ENCODE measurements at places on chromosomes 3 and 15.

DNA sequence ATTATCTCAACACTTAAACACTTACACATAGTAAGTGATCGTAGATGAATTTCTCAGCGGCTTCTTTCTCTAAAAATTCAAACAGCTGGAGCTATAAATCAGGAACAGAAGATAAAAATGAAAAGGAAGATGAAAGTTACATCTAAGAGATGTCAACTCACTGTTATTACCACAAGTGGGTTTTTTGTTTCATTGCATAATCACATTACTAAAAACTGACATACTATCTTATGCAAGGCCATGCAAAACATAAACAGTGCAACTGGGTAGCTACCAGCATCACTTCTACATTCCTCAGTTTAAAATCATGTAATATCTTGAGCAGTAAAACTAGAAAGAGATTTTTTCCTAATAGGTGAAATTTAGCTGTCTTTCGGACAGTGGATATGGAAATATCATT is 14.9 kb downstream of the MINDY4B start:
- H3K27me3 ChIP-seq = no peaks in the 10 kb centered on the region
- peak; percentile 31 for DNase-seq
- H3K36me3 ChIP-seq = no peaks in the 10 kb centered on the region
- H3K4me1 ChIP-seq = peaks cover 4% of the 10 kb centered on the region

DNA sequence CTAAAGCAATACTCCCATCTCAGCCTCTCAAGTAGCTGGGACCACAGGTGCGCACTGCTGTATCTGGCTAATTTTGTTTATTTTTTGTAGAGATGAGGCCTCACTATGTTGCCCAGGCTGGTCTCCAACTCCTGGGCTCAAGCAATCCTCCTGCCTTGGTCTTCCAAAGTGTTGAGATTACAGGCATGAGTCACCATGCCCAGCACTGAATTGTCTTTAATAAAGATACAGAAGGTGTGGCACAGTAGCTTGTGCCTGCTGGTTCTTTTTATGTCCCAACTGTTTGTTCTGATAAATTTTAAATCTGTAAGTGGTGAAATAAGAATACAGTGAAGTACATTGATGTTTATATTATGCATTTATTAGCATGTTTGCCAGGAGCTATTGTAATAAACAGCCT is 20.6 kb upstream of the TRAK1 start:
- peak; percentile 39 for DNase-seq
- H3K27me3 ChIP-seq = no peaks in the 10 kb centered on the region
- no peak overlapping the region for H3K4me3 ChIP-seq
- no peaks in the 10 kb centered on the region for H3K36me3 ChIP-seq
- peak overlapping the region; percentile 62 for H3K27ac ChIP-seq

- H3K4me1 ChIP-seq = no peaks in the 10 kb centered on the region
- no peak for DNase-seq
- H3K4me3 ChIP-seq = no peak overlapping the region
- no peak overlapping the region for H3K27ac ChIP-seq
- peaks cover 5% of the 10 kb centered on the region for H3K36me3 ChIP-seq
- H3K27me3 ChIP-seq = no peaks in the 10 kb centered on the region
Observed at GRCh38 chr3:15592968-15593367, 8.4 kb downstream of the HACL1 start.

GRCh38 chr3:102909904-102910303 is 475.1 kb downstream of the ZPLD1 start:
- H3K27ac ChIP-seq = no peak overlapping the region
- no peak overlapping the region for H3K4me3 ChIP-seq
- DNase-seq = no peak
- no peaks in the 10 kb centered on the region for H3K36me3 ChIP-seq
- no peaks in the 10 kb centered on the region for H3K27me3 ChIP-seq
- H3K4me1 ChIP-seq = no peaks in the 10 kb centered on the region

GRCh38 chr3:2082871-2083480 is 15.7 kb upstream of the CNTN4 start:
- no peaks in the 10 kb centered on the region for H3K4me1 ChIP-seq
- no peak for DNase-seq
- H3K27ac ChIP-seq = no peak overlapping the region
- no peaks in the 10 kb centered on the region for H3K27me3 ChIP-seq
- H3K36me3 ChIP-seq = no peaks in the 10 kb centered on the region

DNA sequence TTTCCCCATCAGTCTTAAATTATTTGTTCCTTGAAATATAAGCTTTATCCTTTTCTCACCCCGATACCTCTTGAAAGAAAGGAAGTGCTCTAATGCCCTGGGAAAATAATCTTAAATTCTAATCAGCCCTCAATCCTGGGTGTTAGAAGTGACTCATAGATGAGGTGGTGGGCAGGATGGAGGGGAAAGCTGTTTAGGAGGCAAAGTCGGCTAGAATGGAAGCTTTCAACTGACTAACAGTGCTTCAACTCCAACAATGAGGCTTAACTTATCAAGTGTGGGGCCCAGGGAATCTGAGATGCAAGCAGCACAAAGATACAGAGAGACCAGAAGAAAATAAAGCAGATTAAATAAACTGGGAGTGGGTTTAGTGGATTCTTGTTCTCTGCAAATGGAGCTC is 175.8 kb downstream of the EPHB1 start:
- no peak overlapping the region for H3K27ac ChIP-seq
- H3K4me3 ChIP-seq = no peak overlapping the region
- no peaks in the 10 kb centered on the region for H3K27me3 ChIP-seq
- no peaks in the 10 kb centered on the region for H3K36me3 ChIP-seq
- H3K4me1 ChIP-seq = no peaks in the 10 kb centered on the region

- H3K4me3 ChIP-seq = no peak overlapping the region
- H3K36me3 ChIP-seq = no peaks in the 10 kb centered on the region
- no peaks in the 10 kb centered on the region for H3K27me3 ChIP-seq
- no peak overlapping the region for H3K27ac ChIP-seq
- no peaks in the 10 kb centered on the region for H3K4me1 ChIP-seq
Observed at GRCh38 chr15:55799291-55800212, 56.6 kb upstream of the PRTG start.

DNA sequence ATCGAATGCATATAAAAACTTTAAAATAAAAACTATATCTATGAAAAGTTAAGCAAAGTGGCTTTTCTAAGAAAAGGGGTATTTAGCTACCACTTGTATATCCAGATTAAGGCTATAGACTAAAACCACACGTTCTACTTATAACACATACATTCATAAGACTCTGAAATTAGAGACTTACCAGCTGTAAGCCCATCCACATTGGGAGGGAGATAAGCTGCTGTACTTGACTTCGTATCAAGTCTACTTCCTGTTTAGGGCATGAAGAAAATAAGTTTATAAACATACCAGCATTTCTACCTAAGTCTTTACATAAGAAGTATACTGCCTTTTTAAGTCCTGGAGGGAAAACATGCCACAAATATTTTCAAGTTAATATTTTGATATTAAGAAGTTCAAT is 27.7 kb downstream of the AQR start:
- peaks cover 69% of the 10 kb centered on the region for H3K36me3 ChIP-seq
- no peaks in the 10 kb centered on the region for H3K4me1 ChIP-seq
- no peak overlapping the region for H3K27ac ChIP-seq
- peak; percentile 48 for DNase-seq
- H3K4me3 ChIP-seq = no peak overlapping the region
- H3K27me3 ChIP-seq = no peaks in the 10 kb centered on the region

- peaks cover 29% of the 10 kb centered on the region for H3K4me1 ChIP-seq
- peak overlapping the region; percentile 97 for H3K27ac ChIP-seq
- H3K4me3 ChIP-seq = peak overlapping the region; percentile 90
- H3K27me3 ChIP-seq = no peaks in the 10 kb centered on the region
- peak; percentile 56 for DNase-seq
- H3K36me3 ChIP-seq = peaks cover 14% of the 10 kb centered on the region
Observed at GRCh38 chr15:52677593-52678467, 1.4 kb downstream of the ATOSA start.

DNA sequence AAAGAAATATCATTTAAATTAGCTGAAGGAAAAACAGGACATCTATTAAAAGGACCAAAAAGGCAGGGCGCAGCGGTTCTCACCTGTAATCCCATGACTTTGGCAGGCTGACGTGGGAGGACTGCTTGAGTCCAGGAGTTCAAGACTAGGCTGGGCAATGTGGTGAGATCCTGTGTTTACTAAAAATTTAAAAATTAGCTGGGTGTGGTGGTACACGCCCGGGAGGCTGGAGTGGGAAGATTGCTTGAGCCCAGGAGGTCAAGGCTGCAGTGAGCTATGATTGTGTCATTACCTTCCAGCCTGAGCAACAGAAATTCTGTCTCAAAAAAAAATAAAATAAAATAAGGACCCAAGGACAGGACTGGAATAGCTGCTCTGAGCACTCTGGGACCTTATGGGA is 16.2 kb upstream of the HERC1 start:
- peaks cover 4% of the 10 kb centered on the region for H3K4me1 ChIP-seq
- no peaks in the 10 kb centered on the region for H3K36me3 ChIP-seq
- H3K27ac ChIP-seq = no peak overlapping the region
- no peak for DNase-seq
- no peaks in the 10 kb centered on the region for H3K27me3 ChIP-seq

DNA sequence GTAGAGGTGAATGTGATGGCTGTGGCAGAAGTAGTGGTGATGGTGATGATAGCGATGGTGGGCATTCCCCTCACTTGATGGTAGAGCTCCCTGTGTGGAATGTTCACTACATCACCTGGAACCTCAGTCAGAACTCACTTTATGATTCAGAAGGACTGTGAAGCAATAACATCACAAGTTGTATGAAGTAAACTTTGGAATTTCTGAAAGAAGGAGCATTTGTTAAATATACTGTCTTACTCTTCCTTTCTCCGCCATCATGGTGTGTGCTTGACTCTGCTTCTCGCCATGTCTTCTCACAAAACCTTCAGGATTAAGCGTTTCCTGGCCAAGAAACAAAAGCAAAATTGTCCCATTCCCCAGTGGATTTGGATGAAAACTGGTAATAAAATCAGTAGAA is at the start of gene PP2D1:
Gene PP2D1 (minus strand): TSS at position 101 of the 400 bp plus-strand sequence. CDS start 192 bp downstream, outside the sequence.
- no peak within 1 kb of the TSS for H3K27ac ChIP-seq
- H3K4me3 ChIP-seq = no peak within 1 kb of the TSS
- H3K27me3 ChIP-seq = no peaks in the 10 kb centered on the region
- no peaks in the 10 kb centered on the region for H3K36me3 ChIP-seq

DNA sequence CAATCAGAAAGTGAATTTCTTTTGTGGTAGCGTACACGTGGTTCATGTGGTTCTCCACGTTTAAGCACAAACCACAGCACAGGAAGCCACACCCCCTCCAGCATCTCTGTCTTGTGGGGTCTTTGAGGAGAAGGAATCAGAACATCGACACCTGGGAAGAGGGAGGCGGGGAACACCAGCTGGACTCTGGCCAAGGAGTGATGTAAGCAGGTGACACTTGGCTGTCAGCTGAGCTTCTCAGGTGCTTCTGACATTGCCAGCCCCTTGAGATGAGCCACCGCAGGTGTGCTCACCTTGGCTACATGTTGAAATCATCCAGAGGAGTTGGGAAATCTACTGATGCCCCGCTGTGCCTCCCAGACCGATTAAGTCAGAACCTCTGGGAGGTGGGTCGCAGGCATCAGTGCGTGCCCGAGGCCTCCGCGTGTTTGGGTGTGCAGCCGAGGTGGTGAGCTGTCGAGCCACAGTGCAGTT is 85.0 kb downstream of the FAM81A start:
- no peak overlapping the region for H3K27ac ChIP-seq
- peak; percentile 71 for DNase-seq
- H3K36me3 ChIP-seq = no peaks in the 10 kb centered on the region
- no peak overlapping the region for H3K4me3 ChIP-seq

GRCh38 chr15:27850981-27851857 is 247.9 kb downstream of the OCA2 start:
- no peak overlapping the region for H3K27ac ChIP-seq
- no peaks in the 10 kb centered on the region for H3K4me1 ChIP-seq
- peaks cover 2% of the 10 kb centered on the region for H3K27me3 ChIP-seq
- H3K36me3 ChIP-seq = no peaks in the 10 kb centered on the region

GRCh38 chr3:4740397-4741105 is 238.7 kb upstream of the BHLHE40 start:
- H3K27ac ChIP-seq = peak overlapping the region; percentile 41
- DNase-seq = peak; percentile 46

DNA sequence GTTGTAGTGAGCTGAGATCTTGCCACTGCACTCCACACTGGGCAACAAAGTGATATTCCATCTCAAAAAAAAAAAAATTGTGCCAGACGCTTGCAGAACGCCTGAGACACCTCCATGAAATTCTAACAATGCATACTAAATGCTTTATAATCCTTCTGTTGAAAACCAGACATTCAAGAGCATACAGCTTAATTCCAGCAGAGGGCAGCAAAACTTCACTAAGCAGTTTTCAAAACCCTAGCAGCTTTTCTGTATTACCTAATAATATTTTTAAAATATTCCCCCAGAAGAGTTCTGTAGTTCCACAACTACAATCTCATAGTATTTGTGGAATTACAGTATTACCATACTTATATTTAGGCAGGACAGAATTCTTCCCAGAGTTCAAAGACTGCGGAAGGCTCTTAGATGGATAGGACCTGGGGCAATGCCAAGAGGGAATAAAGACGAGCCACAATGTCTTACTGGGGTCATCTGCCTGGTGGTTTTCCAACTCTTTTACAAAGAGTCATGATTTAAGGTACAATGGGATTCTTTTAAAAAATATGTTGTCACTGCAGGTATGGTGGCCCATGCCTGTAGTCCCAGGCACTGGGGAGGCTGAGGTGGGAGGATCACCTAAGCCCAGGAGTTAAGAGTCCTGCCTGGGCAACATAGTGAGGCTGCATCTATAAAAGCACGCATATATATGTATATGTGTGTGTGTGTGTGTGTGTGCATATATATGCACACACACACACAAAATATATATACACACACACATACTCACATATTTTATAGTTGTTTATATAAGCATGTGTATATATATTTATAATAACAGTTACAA is 19.6 kb upstream of the TASOR start:
- H3K36me3 ChIP-seq = no peaks in the 10 kb centered on the region
- H3K27ac ChIP-seq = no peak overlapping the region
- no peak overlapping the region for H3K4me3 ChIP-seq
- peak; percentile 76 for DNase-seq
- H3K27me3 ChIP-seq = no peaks in the 10 kb centered on the region
- no peaks in the 10 kb centered on the region for H3K4me1 ChIP-seq

DNA sequence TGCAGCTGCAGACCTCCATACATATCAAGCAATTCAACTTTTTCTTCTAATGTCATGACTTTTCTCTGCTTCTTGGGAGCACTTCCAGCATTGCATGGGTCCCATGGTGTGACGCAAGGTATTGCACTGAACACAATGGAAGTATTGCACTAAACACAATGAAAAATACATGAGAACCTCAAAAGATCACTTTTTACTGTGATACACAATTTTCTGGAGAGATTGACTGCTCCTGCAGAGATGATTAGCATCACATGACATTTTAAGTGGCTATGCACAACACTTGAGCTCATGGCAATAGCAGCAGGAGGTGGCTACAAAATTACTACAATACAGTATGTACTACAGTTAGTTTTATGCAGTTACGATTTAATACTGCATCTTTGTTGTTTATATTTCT is 113.5 kb upstream of the BHLHE40 start:
- no peak overlapping the region for H3K27ac ChIP-seq
- H3K4me3 ChIP-seq = no peak overlapping the region
- no peaks in the 10 kb centered on the region for H3K36me3 ChIP-seq
- DNase-seq = no peak
- H3K27me3 ChIP-seq = no peaks in the 10 kb centered on the region
